Stimulated activated naive CD8-positive, alpha-beta T cell treated with anti-CD3 and anti-CD28 coated beads, Interleukin-15, amount 100 ng/mL, for 72 hours (primary cell): ENCODE measurements at places on chromosomes 2 and 18.

DNA sequence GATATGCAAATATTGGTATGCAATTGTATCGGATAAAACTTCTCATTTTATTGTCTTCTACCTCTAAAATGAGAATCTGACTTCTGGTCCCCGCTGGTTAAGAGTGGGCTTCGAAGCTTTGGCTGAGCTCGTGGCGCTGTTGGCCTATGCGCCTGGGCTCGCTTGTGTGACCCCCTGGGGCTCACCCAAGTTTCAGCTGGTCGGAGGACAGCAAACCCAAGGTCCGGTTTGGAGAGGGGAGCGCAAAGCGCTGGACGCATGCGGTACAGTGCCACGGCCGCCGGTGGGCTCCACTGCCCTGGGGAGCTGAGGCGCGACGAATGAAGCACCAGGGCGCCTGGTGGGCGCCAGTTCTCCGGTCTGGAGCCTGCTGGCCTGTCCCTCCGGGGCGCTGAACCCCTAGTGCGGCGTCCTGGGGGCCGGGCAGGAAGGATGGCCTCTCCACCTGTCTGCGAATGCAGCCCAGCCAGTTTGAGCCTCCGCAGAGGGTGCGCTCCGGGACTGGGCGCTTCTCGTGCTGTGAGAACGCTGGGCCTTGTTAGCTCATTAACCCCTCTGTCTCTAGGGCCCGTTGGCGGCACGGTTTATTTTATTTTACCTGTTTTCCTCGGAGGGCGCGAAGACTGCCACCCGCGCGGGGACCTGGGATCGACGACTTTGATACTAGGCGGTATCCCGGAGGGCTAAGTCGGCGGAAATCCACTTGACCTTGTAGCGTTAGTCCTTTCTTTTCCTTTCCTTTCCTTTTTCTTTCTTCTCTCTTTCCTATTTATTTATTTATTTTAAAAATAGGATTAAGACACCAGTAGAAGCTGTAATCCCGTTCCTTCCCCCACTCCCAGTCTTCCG is 10.4 kb downstream of the MEIS1 start:
- DNase-seq, result no peak

GRCh38 chr2:165876712-165877111 is 76.9 kb downstream of the TTC21B start:
- DNase-seq, result no peak

GRCh38 chr18:70333316-70333715 is 44.5 kb downstream of the SOCS6 start:
- DNase-seq, result no peak

GRCh38 chr2:9360701-9361100 is 62.6 kb downstream of the ITGB1BP1 start:
- DNase-seq, result no peak

DNA sequence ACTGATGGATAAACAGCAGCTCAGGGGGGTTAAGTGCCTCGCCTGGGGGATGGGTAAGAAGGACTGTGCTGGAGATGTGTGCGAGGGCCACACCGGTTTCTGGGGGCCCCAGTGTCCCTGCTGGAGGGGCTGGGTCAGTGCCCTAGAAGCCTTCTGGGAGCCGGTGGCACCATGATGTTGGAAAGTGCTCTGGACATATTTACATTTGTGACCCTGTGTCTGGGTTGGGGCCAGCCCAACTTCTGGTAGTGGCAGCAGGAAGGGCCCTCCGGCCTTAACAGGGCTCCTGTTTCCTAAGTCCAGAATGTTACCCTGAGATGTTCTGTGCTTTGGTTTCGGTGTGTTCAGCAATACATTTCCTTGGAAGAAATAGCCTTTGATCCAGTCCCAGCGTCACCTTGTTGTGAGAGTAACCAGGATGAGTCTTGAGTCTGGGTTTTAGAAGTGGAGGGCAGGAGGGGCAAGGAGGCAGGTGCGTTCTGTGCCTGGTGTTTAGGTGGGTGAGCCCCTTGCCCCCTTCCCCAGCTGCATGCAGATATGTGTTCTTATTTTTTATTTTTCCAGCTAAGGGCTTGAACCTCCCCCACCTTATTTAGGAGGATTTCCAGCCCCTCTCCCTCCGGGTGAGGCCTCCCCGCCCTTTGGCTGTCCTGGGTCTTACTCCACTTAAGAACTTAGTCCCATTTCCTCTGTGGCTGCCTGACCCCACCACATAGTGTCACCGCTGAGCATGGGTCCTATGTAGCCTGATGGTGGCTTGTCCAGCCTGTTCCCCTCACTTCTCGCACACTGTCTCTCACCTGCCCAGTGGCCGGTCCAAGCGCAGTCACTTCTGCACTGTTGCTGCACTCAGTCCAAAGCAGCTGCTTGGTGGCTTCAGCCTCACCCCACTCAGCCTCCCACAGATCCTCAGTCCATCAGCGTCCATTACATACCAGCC is 132.7 kb upstream of the HS6ST1 start:
- no peak for DNase-seq

DNA sequence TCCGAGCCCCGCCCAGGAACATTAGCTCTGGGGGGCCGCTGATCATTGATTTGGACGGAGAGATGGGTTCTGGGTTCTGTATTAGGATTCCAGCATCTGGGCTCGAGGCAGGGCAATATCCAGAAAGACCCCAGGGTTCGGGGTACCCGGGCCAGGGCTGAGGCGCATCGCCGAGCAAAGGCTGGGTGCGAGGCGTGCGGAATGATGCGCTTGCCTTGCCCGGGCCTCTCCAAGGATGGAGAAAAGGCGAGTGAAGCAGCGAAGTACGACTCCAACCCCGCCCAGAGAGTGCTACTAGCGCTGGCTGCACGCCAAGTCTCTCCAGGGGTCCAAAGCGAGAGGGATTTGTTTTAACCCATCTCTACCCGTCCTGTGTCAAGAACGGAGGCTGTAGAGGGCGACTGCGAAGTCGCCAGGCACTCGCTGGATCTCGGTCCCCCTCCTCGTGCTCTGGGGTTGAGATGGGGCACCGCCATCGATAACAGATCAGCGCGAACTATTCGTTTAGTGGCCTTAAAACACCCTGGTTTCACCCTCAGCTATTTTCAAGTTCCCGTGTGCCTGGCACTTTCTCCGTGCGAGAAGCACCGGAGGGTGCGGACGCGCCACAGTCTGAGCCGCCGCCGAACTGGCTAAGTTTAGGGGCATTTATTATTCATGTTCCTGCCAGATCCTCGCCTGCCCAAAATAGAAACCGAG is 1.9 kb downstream of the ADCYAP1 start:
- DNase-seq, result no peak
